RCC 7860 (cell line): ENCODE measurements at places on chromosomes 4 and X.
A peak's percentile ranks its signal among the peaks of the same experiment; 100 is the strongest.

GRCh38 chr4:856225-856901, 30.4 kb upstream of the CPLX1 start:
- DNase-seq: no peak

- DNase-seq: no peak
Observed at GRCh38 chrX:70134116-70134477, 850 bp downstream of the IGBP1 start.

DNA sequence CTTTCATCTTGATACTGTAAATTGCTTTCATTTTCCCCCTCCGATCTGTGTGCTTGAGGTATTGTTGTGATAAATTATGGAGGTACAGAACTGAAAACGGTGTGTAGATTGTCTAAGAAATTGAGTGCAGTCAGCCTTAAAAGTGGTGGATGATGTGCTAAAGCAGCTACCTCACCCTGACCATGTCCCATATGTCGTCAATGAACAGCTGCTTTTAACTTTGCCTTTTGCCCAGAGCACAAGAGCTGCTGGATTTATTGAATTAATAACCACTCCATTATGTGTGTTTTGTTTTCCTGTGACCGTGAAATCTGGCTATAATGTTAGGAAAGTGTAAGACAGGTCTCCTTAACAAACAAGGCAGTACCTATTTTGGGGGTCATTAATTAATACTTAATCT, 581.9 kb upstream of the PITX2 start:
- DNase-seq: no peak

DNA sequence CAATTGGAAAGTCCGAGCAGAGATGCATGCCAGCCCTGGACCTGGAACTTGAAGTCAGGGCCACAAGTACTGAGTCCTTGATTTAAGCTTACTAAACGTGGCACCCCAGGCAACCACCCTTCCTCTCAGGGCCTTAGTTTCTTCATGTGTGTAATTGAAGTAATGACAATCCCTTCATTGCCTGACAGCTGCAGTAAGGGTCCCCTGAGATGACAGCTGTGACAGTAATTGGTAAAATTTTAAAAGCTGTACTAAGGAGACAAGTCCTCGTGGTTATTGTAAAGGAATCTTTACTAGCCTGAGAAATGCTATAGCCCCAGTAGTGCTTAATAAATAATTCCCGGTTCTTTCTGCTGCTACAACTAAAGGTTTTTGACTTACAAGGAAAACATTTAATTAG, 175.1 kb upstream of the RADX start:
- DNase-seq: no peak

DNA sequence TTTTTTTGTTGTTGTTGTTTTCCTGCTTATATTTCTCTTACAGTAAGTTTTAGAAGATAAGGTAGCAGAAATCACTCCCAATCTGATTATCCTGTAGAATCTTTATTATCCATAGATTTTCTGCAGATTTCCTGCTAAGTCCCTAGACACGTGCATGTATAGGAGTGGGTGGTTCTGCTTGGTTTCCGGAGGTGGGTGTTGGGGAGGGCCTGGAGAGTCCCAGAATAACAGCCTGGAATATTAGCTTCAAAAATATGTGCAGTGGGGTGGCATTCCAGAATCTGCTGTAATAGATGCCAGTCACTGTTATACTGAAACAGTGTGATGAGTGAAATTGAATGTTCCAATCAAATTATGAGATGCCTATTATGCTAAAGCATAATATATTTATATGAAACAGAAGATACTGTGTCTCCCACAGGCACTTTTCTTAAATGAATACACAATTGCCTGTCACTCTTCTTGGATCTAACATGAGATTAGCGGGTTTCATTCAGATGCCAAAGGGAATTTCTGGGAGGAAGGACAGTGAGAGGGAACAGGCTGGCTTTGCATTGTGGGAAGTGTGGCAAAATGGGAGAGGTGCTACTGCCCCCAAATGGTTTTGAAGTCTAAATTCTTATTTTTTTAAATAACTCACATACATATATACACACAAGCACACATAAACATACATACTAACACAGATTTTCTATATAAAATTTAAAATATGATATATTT, 37.6 kb downstream of the C4orf50 start:
- no peak for DNase-seq

- DNase-seq: no peak
Observed at GRCh38 chr4:71151054-71151453, 157.6 kb downstream of the DCK start.

GRCh38 chr4:187256897-187257296, 533.2 kb upstream of the FAT1 start:
- no peak for DNase-seq

DNA sequence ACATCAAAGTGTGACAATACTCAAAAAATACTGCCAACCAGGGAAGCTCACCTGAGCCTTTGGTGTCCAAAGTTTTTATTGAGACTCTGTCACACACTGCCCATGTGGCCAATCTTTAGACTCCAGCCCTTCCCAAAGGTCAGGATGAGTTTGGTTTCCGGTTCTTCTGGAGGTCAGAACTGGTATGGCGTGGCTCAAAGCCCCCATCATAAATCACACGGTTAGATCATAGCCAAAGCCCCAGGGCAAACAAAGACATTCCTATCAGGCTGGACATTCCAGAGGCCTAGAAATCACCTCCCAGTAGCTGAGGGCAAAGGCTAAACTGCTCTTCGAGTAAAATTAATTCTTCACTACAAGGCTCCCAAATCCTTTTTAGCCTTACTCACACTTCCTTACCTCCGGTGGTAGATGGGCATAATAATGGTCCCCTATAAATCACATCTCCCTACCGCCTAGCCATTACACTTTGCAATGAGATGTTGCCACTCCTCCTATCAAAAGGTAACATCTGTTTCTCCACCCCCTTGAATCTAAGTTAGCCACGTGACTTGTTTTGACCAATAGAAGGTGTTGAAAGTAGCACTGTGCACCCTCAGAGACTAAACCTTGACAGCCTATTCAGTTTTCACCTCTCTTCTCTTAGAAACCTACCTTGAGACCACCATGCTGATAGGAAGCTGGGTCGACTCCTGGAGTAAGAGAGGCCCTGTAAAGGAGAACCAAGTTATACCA, 137.8 kb upstream of the DUSP21 start:
- DNase-seq: no peak

DNA sequence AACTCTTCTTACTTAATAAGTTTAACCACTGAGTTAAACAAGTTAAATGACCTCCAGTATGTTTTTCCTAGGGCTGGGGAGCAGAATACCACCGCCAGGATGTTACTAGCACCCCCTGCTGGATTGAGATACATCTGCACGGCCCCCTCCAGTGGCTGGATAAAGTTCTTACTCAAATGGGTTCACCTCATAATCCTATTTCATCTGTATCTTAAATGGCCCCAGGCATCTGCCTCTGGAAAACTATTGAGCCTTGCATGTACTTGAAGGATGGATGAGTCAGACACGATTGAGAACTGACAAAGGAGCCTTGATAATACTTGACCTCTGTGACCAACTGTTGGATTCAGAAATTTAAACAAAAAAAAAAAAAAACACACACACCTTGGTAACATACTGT, 61.5 kb upstream of the MMAA start:
- peak; percentile 47 for DNase-seq

- no peak for DNase-seq
Observed at GRCh38 chr4:82382751-82383150, 9.0 kb upstream of the HNRNPD start.

DNA sequence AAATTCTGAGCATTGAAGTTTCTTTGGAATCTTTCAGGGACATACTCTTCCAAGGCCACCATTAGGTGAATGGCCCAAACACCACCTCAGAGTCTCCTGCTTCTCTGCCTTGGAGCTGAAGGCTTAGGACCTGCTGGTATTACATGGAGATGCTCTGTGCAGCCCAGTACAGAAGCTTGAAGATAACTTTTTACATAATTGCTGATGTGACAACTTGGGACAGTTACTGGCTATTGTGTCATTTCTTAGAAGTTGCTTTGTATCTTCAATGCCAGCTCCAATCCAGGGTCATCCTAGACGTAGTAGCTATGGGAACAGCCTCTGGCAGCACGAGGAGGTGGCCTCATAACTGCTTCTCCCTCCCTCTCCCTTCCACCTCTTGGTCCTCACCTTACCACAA, 60.5 kb downstream of the RTL5 start:
- no peak for DNase-seq
